GM23338 (cell line): ENCODE measurements at places on chromosomes 7 and 10. TPM values are rescaled to one million over a fixed set of nuclear protein-coding genes. Genes with fewer than 3 reads are reported as not detected.

- H3K4me3 ChIP-seq: no peak overlapping the region
- no peak for DNase-seq
- H3K27me3 ChIP-seq: no peaks in the 10 kb centered on the region
- no peaks in the 10 kb centered on the region; the same call in 1 of the 2 replicates for H3K36me3 ChIP-seq
- H3K27ac ChIP-seq: peak overlapping the region; percentile 50; the same call in 1 of the 2 replicates
Observed at GRCh38 chr10:73857446-73857845, 16.9 kb downstream of the CAMK2G start.

GRCh38 chr7:134514106-134514505 lies 13.3 kb upstream of the AKR1B10 start:
- no peaks in the 10 kb centered on the region for H3K4me1 ChIP-seq
- H3K27ac ChIP-seq: no peak overlapping the region
- H3K27me3 ChIP-seq: no peaks in the 10 kb centered on the region

DNA sequence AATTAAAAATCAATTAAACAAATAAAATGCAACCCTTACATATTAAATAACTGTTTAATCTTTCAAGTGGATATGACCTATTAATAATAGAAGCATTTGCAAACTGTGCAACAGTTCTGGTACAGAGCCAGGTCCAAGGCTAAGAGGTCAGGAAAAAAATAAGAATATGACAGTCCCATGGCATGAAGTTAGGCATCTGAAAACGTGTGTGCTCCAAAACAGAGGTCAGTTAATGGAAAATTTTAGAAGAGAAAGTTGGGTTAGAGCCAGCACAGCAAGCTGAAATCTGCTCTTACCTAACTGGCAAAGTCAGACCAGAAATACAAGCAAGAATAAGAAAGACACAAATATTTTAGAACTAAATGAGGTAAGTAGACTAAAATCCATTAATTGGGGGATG lies 757.7 kb downstream of the GRM8 start:
- no peaks in the 10 kb centered on the region for H3K27me3 ChIP-seq
- no peak for DNase-seq
- H3K36me3 ChIP-seq: no peaks in the 10 kb centered on the region
- H3K27ac ChIP-seq: no peak overlapping the region

DNA sequence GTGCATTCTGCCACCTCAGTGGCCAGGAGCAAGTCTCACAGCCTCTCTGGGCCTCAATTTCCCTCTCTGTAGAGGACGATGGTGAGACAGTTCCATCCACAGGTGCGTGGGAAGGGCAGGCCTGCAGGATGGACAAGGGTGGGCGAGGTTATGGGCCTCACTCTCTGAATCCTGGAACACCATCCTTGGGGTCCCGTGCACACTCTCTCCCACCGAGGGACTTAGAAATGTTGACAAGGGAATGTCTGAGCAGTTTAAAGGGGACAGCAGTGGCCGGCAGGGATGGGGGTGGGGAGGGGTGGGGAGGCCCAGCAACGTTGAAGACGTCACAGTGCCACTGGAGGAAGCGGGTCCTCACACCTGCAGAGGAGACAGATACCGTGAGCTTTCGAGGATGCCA lies 111.5 kb downstream of the FOXL3 start:
- DNase-seq: no peak
- H3K36me3 ChIP-seq: no peaks in the 10 kb centered on the region; the same call in 1 of the 2 replicates
- H3K4me3 ChIP-seq: no peak overlapping the region
- no peaks in the 10 kb centered on the region for H3K4me1 ChIP-seq
- no peaks in the 10 kb centered on the region for H3K27me3 ChIP-seq

DNA sequence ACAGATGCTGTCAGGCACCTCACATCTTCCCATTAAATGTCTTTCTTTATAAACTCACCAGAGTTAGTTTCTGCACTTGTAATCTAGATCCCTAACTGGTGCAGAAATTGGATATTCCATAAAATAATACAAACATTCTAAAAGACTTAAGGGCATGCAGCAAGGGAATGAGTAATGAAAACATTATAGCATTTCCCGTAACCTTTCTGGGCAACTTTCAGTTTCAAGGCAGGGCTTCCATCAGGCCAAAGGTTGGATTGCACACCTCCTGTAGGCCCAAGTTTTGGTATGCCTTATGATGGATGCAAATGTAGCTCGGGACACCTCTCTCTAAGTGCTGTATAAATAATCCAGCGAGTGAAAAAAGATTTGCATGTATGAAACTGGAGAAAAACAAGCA lies 129.9 kb upstream of the LYZL2 start:
- no peaks in the 10 kb centered on the region for H3K27me3 ChIP-seq
- no peaks in the 10 kb centered on the region for H3K36me3 ChIP-seq
- H3K27ac ChIP-seq: no peak overlapping the region
- no peak for DNase-seq

GRCh38 chr7:21300692-21301091 lies 127.2 kb upstream of the SP4 start:
- DNase-seq: peak; percentile 35
- no peak overlapping the region for H3K4me3 ChIP-seq
- no peaks in the 10 kb centered on the region for H3K4me1 ChIP-seq
- no peak overlapping the region for H3K27ac ChIP-seq
- no peaks in the 10 kb centered on the region for H3K36me3 ChIP-seq

- no peak for DNase-seq
- no peak overlapping the region for H3K27ac ChIP-seq
- H3K36me3 ChIP-seq: no peaks in the 10 kb centered on the region
- H3K4me3 ChIP-seq: no peak overlapping the region
- H3K27me3 ChIP-seq: peaks cover 33% of the 10 kb centered on the region
- peaks cover 18% of the 10 kb centered on the region for H3K4me1 ChIP-seq
Observed at GRCh38 chr10:71393841-71394475, 2.8 kb upstream of the CDH23 start.

Gene PNLIPRP1
- not detected in 2 replicates for total RNA-seq

Gene CALML5
- total RNA-seq: 0.27 TPM in 1 of 2 replicates, not detected in the other

Gene PILRA
- 0.38 and 2.6 TPM in 2 replicates for total RNA-seq
